ENCODE measurements at places on chromosomes 2 and 18. TPM values are rescaled to one million over a fixed set of nuclear protein-coding genes. Genes with fewer than 3 reads are reported as not detected.
A peak's percentile ranks its signal among the peaks of the same experiment; 100 is the strongest.

DNA sequence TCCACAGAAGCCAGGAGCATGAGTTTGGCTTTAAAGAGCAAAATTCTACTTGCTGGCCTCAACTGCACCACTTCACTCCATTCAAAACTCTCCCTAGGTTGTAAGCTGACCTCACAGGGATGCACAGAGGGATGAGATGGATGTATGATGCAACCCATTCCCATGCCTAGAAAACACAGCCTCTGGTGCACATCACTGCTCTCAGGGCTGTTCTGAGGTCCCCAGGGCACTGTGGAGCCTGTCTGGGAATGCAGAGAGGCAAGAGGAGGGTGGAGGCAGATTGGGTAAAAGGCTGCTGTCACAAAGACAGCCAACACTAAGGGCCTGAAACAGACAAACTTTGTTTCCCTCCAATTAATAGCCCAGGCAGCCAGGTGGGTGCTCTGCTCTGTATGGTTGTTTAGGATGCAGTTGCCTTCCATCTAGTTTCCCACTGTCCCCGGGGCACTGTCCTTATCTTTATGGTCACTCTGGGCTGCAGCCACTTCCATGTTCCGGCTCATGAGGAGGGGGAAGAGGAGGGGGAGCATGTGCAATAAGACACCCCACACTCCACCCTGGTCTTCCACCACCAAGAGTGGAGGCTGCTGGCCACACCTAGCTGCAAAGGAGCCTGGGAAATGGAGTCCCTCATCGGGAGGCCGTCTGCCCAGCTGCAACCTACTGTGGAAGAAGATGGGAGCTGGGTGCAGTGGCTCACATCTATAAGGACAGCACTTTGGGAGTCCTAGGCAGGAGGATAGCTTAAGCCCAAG, 7.0 kb downstream of the GPR45 start:
- DNase-seq, result no peak

- DNase-seq, result no peak
Measured at GRCh38 chr2:74682501-74682900, 28.5 kb downstream of the SEMA4F start.

The CCDC141 gene
- polyA plus RNA-seq, result 0.70 TPM

The SLC30A3 gene
- polyA plus RNA-seq, result 0.57 TPM

The RGPD4 gene
- polyA plus RNA-seq, result 0.01 TPM

- DNase-seq, result peak; percentile 60
Measured at GRCh38 chr2:105615305-105615704, 129.4 kb upstream of the NCK2 start.

The PARD3B gene
- 14.0 TPM for polyA plus RNA-seq

DNA sequence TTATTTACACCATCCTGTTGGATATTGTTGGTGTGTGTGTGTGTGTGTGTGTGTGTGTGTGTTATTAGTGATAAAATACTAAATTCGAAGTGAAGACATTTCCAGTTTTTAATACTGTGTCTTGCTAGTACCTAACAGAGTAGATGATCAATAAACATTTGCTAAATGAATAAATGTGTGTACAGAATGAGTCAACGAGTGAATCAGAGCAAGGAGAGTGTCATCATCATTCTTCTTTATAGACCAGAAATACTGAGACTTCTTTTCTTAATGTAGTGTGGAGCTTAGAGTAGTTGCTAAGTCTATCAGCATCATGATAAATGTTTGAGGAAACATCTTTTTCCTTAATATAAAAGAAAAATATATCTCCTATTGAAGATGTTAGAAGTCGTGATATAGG, 169.7 kb upstream of the SATB2 start:
- no peak for DNase-seq
